ENCODE measurements at places on chromosomes 6 and 20.

DNA sequence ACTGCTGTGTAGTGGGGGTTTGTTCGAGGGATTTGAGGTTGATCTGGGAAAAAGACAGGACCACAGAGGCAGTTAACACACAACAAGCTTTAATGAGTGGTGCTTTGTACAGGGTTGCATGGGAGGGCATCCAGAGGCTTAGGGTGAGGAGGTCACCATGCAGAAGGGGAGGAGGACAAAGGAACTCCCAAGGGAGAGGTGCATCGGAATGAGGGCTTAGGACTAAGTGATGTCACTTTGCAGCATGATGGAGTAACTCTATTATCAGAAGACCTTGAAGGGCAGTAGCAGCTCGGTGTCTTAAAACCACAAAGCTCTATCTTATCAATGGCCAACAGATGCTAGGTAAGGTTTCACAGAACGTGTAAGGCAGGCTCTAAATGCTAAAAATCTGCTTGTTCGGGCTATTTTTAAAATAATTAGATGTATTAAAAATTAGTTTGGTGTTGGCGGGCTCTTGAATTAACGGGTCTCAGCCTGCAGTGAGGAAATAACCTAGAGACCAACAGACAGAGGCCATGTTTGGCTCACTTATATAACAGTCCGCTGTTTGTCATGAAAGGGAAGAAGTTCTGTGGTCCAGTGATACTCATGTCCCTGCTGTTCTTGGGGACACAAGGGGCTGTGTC lies 37.9 kb downstream of the MAN1A1 start:
- no peak for DNase-seq

DNA sequence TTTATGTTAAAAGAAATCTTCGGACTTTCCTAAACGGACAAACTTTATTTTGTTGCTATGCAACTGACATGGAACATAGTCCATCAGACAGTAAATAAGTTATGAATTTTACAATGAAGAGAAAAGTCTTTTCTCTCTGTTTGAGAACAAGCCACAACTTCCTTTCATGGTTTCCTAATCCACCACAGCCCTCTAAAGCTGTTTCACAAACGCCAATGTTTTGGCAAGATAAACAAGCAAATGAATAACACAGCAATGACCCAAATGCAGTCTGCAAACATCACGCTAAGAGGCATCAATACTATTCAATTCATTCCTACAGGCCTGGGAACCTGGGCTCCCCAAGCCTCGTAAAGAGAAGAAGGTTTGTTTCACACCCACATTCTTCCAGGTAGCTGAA lies 60.4 kb downstream of the HAO1 start:
- no peak for DNase-seq

GRCh38 chr6:158028876-158029275 lies 47.2 kb downstream of the SYNJ2 start:
- no peak for DNase-seq

DNA sequence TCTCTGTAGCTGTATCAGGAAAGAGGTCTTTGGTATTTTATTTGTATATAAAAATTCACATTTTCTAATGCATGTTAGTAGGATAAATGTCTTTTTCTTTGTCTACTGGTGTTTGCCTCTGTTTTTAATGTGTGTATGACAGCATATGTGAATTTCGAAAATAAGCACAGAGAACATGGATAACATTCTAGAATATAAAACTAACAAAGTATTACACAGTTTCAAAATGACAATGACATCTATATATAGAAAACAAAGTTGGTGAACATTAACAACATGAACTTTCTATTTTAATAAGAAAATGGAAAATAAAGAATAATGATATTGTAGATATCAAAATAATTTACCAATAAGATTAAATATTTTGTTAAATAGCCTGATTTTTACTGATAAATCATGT lies 608.0 kb downstream of the COL12A1 start:
- DNase-seq, result no peak

GRCh38 chr6:3617681-3618311 lies 133.7 kb downstream of the PXDC1 start:
- DNase-seq, result no peak

All from endothelial cell (in vitro differentiated cells).